ENCODE measurements at places on chromosomes 4 and X.

- no peaks in the 10 kb centered on the region for H3K36me3 ChIP-seq
- no peak overlapping the region for H3K4me3 ChIP-seq
- H3K27me3 ChIP-seq: no peaks in the 10 kb centered on the region
- no peak for DNase-seq
- H3K4me1 ChIP-seq: no peaks in the 10 kb centered on the region
- H3K27ac ChIP-seq: no peak overlapping the region
Measured at GRCh38 chrX:132393485-132393884, 95.4 kb downstream of the MBNL3 start.

DNA sequence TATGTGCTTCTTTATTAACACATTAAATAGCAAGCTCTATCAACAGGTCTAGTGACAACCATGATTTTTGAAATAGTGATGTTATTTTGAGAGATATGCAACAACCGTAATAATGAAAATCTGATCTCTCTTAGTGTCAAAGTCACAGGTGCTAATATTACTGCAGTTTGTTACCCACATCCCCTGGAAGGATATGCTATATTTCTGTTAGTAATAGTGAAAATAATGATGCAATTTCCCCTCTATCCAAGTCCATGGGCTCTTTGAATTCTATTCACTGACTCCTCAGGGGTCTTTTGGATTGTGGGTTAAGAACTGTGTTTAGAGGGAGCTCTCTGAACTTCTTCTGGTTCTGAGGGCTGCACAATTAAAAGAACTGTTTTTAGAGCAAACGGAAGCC, 3.0 kb upstream of the HSD17B10 start:
- H3K4me1 ChIP-seq: peaks cover 53% of the 10 kb centered on the region
- H3K27ac ChIP-seq: no peak overlapping the region
- H3K4me3 ChIP-seq: no peak overlapping the region
- peaks cover 1% of the 10 kb centered on the region for H3K36me3 ChIP-seq
- peaks cover 5% of the 10 kb centered on the region for H3K27me3 ChIP-seq

- no peaks in the 10 kb centered on the region for H3K36me3 ChIP-seq
- no peak overlapping the region for H3K27ac ChIP-seq
- H3K27me3 ChIP-seq: peaks cover 4% of the 10 kb centered on the region
- DNase-seq: no peak
- no peak overlapping the region for H3K4me3 ChIP-seq
- H3K4me1 ChIP-seq: no peaks in the 10 kb centered on the region
Measured at GRCh38 chrX:149688552-149688951, 23.3 kb upstream of the MAGEA11 start.

- no peak overlapping the region for H3K27ac ChIP-seq
- H3K36me3 ChIP-seq: no peaks in the 10 kb centered on the region
- no peaks in the 10 kb centered on the region for H3K4me1 ChIP-seq
Measured at GRCh38 chr4:48147621-48148020, 13.6 kb upstream of the TXK start.
